WTC11 (cell line): ENCODE measurements at places on chromosomes 3 and 15.

DNA sequence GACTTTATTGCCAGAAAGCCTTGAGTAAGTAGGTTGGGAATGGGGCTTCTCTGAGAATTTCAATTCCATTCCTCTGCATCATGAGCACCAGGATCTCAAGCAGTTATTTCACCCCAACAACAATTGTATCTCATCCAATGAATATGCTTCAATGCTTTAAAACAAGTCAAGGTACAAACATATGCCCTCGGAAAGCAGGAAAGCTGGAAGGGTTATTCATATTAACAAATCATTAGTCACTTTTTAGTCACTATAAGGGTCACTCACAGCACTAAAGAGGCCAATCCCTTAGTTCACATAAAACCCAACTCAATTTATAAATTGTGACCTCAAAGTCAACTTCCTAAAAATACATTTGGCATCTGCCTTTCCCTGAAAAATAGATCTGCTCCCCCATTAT is 16.2 kb downstream of the MB21D2 start:
- no peak for DNase-seq
- no peak overlapping the region for H3K4me3 ChIP-seq
- no peaks in the 10 kb centered on the region for H3K27me3 ChIP-seq
- no peak overlapping the region for H3K27ac ChIP-seq

- 0 out of 2 replicates have a peak, but pooled peaks cover 2% of the 10 kb centered on the region for H3K36me3 ChIP-seq
- DNase-seq, result no peak
- no peaks in the 10 kb centered on the region for H3K4me1 ChIP-seq
Observed at GRCh38 chr3:72143322-72143721, 358.4 kb upstream of the PROK2 start.

GRCh38 chr3:60086811-60087210 is 1037.0 kb upstream of the CFAP20DC start:
- H3K4me1 ChIP-seq, result peaks cover 7% of the 10 kb centered on the region
- H3K4me3 ChIP-seq, result no peak overlapping the region
- H3K36me3 ChIP-seq, result peaks cover 4% of the 10 kb centered on the region; the same call in 1 of the 2 replicates
- H3K27me3 ChIP-seq, result no peaks in the 10 kb centered on the region

DNA sequence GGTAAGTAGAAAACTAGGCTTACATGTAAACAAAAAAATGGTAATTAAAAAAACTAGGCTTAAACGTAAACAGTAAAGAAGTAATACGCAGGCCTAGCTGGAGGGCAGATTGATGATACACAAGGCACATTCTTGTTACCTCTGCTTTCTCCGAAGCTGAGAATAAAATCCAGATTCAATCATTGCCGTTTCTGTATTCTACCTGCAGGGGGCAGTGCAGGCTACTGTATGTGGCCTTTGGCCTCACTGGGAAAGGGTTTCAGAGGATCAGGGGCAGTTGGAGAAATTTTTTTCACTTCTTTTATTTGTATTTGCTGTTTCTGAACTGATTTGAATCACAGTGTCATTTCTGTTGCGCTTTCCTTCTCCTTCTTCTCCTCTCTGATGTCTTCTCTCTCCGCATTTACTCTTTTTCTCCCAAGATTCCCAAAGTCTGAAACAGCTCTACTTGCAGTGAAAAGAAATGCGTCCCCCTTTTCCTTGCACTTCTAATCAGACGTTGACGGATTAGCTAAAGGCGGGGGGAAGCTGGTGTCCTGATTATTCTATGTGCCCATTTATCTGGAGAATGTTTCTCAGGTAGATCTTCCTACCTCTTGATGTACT is 67.1 kb upstream of the MCTP2 start:
- no peak overlapping the region for H3K27ac ChIP-seq
- DNase-seq, result peak; percentile 67
- no peaks in the 10 kb centered on the region for H3K4me1 ChIP-seq
- H3K4me3 ChIP-seq, result no peak overlapping the region

DNA sequence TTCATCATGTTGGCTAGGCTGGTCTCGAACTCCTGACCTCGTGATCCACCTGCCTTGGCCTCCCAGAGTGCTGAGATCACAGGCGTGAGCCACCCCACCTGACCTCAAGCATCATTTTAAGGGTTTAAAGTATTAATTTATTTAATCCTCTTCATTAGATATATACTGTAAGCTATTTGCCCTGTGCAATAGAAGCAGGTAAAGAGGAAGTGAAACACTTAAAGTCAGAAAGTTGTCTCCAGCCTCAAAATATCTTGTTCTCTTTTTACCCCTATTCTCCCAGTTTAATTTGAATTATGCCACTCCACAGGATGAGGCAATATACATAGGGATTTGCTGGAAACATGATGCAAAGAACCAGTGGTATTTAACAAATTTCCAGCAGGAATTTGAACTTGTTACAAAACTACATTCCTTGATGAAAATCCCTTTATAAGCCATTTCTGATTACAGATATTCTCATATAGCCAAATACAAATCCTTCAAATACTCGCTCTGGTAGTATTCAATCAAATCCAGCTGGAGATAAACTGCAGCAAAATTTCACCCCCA is 2.0 kb downstream of the NDUFB5 start:
- peak overlapping the region; percentile 99 for H3K4me3 ChIP-seq
- peaks cover 4% of the 10 kb centered on the region for H3K4me1 ChIP-seq
- no peaks in the 10 kb centered on the region for H3K27me3 ChIP-seq
- peaks cover 13% of the 10 kb centered on the region for H3K36me3 ChIP-seq
- DNase-seq, result no peak

- DNase-seq, result no peak
- H3K36me3 ChIP-seq, result no peaks in the 10 kb centered on the region
- H3K27ac ChIP-seq, result no peak overlapping the region
Observed at GRCh38 chr3:66106788-66107187, 68.1 kb upstream of the MAGI1 start.

GRCh38 chr3:46845397-46845859 is 17.8 kb downstream of the MYL3 start:
- peaks cover 13% of the 10 kb centered on the region for H3K4me1 ChIP-seq
- no peak overlapping the region for H3K27ac ChIP-seq
- H3K4me3 ChIP-seq, result peak overlapping the region; percentile 64

DNA sequence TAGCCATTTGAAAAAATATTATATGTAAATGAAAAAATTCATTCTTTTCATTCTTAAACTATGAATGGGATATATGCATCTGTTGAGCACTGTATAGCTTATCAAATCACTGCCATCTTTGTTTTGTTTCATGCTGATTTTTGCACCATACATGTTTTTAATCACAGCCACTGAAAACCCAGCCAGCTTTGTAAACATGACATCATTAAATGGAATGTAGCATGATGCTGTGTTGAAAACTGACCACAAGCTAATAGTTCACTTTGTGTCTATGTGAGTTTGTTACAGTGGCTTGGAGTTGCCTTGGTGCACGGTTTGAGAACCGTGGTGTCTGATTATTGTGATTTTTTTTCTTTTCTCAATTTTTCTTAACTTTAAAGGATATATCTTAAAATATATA is 75.7 kb downstream of the GMPS start:
- H3K27me3 ChIP-seq, result no peaks in the 10 kb centered on the region
- no peak overlapping the region for H3K27ac ChIP-seq
- peaks cover 10% of the 10 kb centered on the region for H3K36me3 ChIP-seq
- no peak for DNase-seq

GRCh38 chr3:125683067-125683829 is 88.0 kb upstream of the OSBPL11 start:
- no peaks in the 10 kb centered on the region; the same call in 1 of the 2 replicates for H3K27me3 ChIP-seq
- no peaks in the 10 kb centered on the region for H3K4me1 ChIP-seq
